ENCODE measurements at places on chromosomes 16 and 17.

DNA sequence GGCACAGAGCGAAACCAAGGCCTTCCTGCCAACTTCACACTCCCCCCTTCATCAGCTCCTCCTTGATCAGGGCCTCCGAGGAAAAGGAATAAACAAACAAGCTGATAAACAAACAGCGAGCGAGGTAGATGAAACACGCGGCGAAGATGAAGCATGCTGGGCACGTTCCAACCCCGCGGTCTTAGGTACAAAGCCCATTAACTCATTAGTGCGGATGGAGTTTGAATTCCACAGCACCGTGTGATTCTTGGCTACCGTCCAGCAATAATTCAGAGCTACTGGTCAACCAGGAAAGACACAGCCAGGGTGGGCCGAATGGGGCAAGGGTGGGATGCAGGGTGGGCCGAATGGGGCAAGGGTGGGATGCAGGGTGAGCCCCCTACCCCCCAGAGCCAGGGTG is 67.3 kb downstream of the RBFOX3 start:
- no peak for DNase-seq

DNA sequence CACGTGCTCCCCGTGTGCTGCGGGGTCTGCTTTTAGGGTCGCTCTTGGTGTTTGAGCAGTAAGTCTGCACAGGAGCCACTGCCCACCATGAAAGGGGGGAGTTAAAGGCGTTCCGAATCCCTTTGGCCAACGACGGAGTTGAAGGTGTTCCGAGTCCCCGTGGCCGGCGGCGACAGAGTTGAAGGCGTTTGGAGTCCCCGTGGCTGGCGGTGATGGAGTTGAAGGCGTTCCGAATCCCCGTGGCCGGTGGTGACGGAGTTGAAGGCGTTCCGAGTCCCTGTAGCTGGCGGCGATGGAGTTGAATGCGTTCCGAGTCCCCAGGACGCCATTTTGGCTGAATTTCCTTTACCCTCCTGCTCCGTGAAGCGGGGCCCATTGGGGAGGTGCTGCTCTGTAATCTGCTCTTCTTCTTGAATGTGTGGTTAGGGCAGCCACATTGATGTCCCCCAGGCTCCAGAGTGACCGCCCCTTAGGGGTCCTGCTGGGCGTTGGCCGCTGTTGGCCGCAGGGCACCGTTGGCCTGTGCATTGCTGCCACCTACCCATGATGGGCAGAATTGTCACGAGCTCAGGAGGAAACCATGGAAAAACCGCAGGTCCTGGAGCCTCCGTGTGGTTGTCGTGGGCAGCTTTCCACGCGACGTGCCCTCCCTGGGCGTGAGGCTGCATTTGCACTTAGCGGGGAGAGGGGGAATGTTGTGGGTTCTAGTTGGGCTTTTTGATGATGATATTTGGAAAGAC is 73.7 kb upstream of the ZNF750 start:
- DNase-seq, result no peak

DNA sequence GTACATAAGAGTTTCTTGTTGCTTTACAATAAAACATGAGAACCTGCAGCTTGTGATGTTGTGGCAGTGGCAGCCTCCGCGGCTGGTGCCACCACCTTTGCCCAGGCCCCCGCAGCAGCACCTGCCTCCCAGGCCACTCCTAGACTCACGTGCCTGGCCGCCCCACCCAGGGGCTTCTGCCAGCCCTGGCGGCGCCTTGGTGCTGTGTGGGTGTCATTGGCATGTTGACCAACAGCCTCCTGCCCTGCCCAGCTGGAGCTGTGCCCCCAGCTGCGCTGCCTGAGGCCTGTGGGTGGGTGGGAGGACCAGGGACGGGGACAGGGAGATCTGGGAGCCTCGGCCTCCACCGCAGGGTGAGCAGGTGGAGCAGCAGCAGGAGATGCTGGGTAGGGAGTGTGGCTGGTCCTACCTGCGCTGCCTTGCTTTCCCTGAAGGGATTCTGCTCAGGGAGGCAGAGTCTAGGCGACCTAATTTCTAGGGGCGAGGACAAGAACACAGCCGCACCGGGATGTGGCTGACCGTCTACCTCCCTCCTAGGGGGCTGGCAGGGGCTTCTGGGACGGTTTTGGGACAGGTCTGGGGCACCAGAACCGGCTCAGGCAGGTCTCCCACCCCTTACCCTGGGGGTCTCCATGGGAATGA is 428 bp upstream of the DNASE1L2 start:
- DNase-seq, result no peak

DNA sequence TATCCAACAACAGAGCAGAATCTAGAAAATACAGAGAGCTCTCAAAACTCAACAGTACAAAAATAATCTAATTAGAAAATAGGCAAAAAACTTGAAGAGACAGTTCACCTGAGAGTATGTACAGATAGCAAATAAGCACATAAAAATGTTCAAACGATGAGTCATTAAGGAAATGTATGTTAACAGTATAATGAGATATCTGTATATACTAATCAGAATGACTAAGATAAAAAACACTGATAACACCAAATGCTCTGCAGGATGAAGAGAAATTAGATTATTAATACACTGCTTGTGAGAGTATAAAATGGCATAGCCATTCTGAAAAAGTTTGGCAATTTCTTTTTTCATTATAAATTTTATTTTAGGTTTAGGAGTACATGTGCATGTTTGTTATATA is 1307.6 kb upstream of the GOT2 start:
- DNase-seq, result no peak

DNA sequence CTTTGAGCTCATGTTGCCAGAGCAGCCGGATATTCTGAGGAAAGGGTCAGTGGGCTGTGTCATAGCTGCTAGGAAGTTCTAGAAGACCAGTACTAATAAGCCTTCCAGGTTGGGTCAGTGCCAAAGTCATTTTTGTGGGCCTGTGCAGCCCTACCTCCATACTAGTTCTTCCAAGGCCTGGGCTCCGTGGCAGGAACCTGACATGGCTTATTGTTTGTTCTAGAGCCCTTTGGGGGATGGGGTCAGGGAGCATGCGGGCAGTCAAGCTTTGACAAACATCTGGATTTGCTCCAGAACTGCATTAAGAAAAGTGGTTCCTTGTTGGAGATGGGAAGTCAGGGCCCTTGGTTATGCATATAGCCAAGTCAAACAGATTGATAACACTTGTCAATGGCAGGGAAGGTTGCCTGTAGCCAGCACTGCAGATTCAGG is 7.6 kb downstream of the ALKBH5 start:
- no peak for DNase-seq

DNA sequence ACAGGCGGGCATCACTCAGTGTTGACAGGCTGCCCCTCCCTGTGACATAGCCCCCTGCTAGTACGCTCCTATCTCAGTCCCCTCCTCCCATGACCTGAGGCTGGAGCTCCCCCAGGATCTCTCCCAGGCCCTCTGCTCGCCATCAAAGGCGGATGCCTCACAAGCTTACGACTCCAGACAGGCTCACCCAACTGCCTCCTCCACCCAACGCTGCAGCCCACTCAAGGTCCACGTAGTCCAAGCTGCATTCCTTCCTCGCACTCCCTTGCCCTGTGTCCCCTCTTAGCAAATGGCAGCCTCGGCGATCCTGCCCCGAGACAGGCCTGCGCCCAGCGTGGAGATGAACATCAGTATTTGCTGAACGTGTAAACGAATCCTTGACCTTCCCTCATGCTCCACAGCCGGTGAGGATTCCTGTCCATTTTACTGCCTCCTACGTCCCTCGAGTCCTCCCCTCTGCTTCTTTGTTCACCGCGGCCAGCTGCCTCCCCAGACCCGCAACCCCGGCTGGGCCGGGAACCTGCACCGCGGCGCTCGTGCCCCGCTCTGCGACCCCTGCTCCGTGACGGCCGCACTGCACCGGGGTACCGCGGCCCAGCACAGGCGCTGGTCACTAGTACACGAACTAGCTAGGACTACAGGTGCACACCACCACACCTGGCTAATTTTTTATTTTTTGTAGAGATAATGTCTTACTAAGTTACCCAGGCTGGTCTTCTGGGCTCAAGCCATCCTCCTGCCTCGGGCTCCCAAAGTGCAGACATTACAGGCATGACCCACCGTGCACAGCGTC is 838 bp upstream of the TMEM97 start:
- no peak for DNase-seq
